ENCODE measurements at places on chromosomes 3 and 15.

GRCh38 chr15:61063875-61064320, 165.2 kb downstream of the RORA start:
- no peak for DNase-seq

GRCh38 chr3:164458986-164459385, 619.3 kb downstream of the SI start:
- no peak for DNase-seq

DNA sequence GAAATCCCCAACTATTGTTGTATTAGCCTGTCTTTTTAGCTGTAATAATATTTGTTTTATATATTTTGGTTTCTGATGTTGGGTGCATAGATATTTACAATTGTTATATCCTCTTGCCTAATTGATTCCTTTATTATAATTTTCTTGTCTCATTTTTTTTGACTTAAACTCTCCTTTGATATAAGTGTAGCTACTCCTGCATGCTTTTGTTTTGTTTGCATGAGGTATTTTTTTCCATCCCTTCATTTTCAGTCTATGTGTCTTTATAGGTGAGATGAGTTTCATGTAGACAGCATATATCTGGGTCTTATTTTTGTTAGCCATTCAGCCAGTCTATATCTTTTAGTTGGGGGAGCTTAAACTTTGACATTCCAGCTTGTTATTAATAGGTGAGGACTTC, 37.4 kb downstream of the FAIM start:
- DNase-seq = no peak

DNA sequence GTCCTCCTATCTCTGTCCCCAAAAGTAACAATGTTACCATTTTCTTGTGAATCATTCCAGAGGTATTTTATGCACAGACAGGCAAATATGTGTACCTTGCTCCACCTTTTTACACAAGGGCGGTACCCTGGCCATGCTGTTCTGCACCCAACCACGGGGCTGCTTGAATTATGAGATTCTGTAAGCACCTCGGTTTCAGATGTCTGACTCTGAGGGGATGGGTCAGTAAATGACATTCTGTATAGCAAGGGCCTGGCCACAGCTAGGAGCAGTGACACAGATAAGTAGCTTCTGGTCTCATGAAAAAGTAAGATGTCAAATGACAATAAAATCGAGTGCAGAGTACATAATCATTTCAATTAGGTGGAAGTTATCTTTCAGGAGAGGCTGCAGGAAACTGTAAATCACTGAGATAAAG, 30.4 kb upstream of the FLNB start:
- DNase-seq = no peak

- DNase-seq = no peak
These were observed 81.7 kb upstream of the C3orf80 start for GRCh38 chr3:160143482-160143881.

DNA sequence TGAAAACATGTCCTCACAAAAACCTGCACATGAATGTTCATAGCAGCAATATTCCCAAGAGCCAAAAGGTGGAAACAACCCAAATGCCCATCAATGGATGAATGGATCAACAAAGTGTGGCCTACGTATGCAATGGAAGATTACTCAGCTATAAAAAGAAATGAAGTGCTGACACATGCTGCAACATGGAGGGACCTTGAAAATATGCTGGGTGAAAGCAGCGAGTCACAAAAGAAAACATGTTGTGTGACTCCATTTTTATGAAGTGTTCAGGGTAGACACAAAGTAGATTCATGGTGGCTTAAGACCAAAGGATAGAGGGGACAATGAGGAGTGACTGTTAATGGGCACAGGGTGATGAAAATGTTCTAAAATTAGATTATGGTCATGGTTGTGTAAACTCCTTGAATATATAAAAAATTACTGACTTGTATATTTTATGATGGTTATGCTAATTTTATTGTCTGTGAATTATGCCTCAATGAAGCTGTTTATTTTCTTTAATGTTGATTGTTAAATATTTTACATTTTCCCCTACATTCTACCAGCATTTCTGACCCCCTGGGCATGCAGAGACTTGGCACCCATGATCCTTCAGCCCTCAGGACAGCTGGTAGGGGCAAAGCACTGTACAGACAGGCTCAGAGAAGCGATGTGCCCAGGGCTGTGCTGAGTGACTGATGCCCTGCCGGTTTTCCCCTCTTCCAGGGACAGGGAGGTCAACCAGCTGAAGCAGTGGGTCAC, 37.8 kb downstream of the CFAP100 start:
- DNase-seq = no peak

DNA sequence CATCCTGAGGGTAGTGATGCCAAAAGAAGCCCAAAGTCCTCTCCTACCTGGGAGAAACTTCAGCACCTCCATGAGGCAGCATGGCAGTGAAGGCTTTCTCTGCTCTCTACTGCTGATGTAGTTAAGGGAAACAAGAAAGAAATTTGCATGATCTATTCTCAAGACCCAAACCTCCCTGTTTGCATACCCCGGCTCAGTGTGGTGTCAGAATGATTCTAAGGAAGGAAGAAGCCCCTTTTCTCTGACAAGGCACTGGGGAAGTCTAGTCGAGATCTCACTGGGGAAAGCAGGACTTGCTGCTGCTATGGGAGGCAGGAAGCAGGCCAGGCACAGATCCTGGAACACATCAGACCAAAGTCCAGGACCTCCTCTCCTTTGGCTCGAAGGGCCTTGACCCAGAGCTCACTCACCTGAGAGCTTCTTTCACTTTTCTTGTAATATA, 89.4 kb upstream of the ICE2 start:
- no peak for DNase-seq

- no peak for DNase-seq
These were observed 465 bp upstream of the GK5 start for GRCh38 chr3:142225885-142226215.
